ENCODE measurements at places on chromosomes 13 and 19.

DNA sequence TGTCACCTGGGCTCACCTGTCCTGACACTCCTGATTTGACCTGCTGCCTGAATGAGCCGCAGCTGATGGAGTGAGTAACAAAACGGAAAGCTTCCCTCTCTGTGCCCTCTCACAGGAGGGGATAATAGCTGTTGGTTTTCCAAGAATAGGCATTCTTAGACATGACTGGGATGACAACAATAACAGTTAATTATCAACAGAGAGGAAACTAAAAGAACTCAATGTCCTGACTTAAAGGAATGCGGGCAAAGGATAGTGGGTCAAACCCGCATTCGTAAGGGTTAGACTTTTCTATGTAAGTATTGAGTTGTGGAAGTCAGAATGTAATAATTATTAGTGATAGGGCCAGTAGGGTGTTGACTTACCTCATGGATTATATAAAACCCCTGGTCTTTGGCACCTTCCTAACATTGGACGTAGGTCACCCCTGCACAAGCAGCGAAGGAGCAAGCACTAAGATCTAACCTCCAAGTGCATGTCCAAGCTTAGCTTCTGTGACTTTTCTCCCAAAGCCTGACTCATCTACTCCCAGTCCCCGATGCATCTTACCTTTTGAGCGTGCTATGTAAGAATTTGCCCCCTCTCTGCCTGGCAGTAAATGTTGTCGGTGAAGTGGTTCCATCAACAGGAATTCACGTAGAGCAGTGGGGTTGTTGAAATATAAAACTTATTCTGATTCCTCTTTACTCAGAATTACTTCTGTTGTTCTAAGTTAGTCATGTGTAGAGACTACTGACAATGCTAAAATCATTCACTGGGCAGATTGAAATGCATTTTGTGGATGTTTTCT is 442.3 kb downstream of the FGF9 start:
- no peak for DNase-seq
- no peak overlapping the region for H3K27ac ChIP-seq
- no peaks in the 10 kb centered on the region for H3K36me3 ChIP-seq
- no peaks in the 10 kb centered on the region for H3K27me3 ChIP-seq
- H3K4me1 ChIP-seq, result no peaks in the 10 kb centered on the region

DNA sequence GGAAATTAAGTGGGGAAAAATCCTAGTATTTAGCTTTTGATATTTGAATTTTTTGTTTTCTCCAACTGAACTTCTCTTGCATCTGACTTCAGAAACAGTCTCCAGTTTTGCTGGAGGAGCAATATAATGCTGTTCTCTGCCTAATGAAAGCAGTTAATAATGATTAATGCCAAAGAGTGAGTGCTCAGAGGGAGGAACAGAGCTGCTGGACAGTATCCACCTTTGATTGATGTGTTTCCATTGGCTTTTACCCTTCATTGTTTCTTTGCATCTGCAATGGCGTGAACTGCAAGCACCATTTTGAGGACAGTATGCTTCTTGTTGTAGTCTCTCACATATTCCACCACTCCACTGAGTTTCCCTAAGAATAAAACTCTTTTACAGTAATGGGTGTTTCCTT is 193.4 kb downstream of the ITGBL1 start:
- no peaks in the 10 kb centered on the region for H3K36me3 ChIP-seq
- H3K4me1 ChIP-seq, result peaks cover 2% of the 10 kb centered on the region
- no peak overlapping the region for H3K4me3 ChIP-seq
- no peak for DNase-seq
- no peak overlapping the region for H3K27ac ChIP-seq
- H3K27me3 ChIP-seq, result no peaks in the 10 kb centered on the region

- no peaks in the 10 kb centered on the region for H3K4me1 ChIP-seq
- H3K36me3 ChIP-seq, result peaks cover 36% of the 10 kb centered on the region
- H3K27ac ChIP-seq, result no peak overlapping the region
- no peak for DNase-seq
- H3K4me3 ChIP-seq, result no peak overlapping the region
These were observed 5.3 kb downstream of the ZNF296 start for GRCh38 chr19:45070861-45071544.

DNA sequence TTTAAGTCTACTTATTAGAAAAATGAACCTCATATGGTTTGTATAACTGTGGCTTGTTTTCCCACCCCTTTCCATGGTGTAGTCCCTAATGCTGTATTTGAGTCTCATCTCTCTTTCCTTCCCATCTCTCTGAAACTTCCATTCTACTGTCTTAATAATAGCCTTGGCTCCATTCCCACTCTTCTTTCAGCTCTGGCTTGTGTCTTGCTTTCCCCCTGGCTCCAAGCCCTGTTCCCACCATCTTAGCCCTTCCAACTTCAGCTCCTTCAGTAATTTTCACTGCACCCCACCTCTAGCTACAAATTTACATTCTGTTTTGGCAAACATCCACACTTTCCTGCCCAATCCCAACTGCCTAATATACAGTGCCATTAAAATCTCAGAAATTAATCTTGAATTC is 137.5 kb downstream of the SLITRK6 start:
- H3K27ac ChIP-seq, result no peak overlapping the region
- H3K4me1 ChIP-seq, result no peaks in the 10 kb centered on the region
- H3K36me3 ChIP-seq, result no peaks in the 10 kb centered on the region

DNA sequence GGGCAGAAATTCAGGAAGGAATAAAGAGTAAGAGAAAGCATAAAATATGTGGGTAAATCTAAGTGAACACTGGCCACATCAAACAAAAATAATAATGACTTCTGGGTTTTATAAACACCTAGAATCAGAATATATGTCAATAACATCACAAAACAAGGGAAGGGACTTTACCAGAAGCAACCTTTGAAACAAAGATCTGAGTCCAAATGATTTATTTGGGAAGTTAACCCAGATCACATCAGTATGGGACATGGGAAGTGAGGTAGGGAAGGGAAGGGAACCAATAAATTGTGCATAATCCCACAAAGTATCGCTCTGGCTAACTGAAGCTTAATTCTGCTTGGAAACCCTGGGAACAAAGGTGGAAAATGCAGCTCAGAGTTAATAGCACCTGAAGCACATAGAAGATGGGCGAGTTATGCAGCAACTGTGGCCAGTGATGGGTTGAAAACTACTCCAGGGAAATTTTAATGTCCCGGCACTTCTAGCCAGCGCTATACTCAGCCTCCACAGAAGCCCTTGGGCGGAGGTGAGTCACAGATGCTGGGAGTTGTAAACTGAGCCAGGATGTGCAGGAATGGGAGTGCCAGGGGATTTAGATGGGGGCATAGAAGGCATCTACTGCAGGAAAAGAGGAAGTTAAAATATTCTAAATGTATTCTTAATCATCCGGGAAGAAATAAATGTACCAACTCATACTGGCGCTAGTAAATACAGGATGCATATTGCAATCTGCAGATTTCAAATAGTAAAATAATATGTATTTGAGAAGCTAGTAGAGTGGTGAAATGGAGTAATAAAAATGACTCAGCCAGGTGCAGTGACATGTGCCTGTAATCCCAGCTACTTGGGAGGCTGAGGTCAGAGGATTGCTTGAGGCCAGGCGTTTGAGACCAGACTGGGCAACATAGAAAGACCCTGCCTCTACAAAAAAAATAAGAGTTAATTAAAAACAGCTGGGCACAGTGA is 34.2 kb upstream of the CEBPG start:
- no peaks in the 10 kb centered on the region for H3K4me1 ChIP-seq
- H3K27ac ChIP-seq, result no peak overlapping the region
- no peak for DNase-seq
- peaks cover 4% of the 10 kb centered on the region for H3K27me3 ChIP-seq
- H3K4me3 ChIP-seq, result no peak overlapping the region

DNA sequence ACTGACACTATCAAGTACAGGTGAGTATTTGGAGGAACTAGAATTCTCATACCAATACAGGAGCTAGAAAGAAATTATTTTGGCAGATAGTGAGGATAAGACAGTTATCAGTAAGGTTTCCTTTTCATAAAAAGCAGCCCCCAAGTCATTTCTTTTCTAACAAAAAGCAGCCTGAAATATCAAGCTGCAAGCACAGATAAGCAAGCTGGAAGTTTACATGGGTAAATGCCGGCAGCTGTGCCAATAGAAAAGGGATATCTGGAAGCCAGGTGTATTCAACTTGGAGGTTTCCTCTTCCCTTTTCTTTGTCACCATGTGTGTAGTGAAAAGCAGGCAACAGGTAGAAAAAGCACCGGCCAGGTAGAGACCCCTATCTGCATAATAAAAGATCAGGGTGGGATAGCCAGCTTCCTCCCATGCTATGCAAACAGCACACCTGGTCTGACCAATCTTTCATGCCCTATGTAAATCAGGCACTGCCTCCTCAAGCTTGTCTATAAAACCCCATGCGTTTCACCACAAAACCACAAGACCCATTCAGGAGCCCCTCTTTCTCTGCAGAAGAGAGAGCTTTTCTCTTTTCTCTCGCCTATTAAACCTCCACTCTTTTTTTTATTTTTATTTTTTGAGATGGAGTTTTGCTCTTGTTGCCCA is 22.9 kb downstream of the CYP4F2 start:
- no peaks in the 10 kb centered on the region for H3K36me3 ChIP-seq
- H3K4me1 ChIP-seq, result no peaks in the 10 kb centered on the region
- no peaks in the 10 kb centered on the region for H3K27me3 ChIP-seq
- H3K27ac ChIP-seq, result no peak overlapping the region
- no peak for DNase-seq
- no peak overlapping the region for H3K4me3 ChIP-seq

DNA sequence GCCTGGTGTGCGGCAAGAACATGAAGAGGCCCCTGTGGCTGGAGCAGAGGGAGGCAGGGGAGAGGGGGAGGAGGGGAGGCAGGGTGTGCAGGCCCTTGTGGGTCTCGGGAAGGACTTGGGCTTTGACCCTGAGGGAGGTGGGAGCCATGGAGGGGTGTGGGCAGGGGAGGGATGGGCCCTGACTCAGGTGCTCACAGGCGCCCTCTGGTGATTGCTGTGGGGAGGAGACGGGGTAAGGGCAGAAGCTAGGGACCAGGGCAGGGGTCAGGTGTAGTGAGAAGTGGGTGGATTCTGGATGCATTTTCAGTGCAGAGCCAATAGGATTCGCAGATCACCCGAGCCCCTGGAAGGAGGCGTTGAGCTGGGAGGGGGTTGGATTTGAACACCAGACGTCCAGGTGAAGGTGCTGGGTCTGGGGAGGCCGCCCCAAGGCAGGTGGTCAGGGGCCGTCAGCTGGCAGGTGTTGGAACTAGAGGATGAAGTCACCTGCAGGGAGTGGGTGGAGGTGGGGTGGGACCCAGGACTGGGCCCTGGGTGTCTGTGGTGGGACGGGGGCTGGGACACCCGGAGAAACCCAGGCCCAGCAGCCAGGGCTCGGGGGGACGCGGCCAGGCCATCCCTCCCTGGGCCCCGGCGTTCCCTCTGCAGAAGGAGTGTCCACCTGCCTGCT is 185.4 kb downstream of the KDM4B start:
- no peaks in the 10 kb centered on the region for H3K36me3 ChIP-seq
- no peak overlapping the region for H3K4me3 ChIP-seq
- no peak overlapping the region for H3K27ac ChIP-seq
- H3K27me3 ChIP-seq, result no peaks in the 10 kb centered on the region

- H3K27me3 ChIP-seq, result no peaks in the 10 kb centered on the region
- peaks cover 48% of the 10 kb centered on the region for H3K4me1 ChIP-seq
- no peaks in the 10 kb centered on the region for H3K36me3 ChIP-seq
- H3K4me3 ChIP-seq, result no peak overlapping the region
These were observed 38.4 kb downstream of the BRD4 start for GRCh38 chr19:15293781-15294491.

DNA sequence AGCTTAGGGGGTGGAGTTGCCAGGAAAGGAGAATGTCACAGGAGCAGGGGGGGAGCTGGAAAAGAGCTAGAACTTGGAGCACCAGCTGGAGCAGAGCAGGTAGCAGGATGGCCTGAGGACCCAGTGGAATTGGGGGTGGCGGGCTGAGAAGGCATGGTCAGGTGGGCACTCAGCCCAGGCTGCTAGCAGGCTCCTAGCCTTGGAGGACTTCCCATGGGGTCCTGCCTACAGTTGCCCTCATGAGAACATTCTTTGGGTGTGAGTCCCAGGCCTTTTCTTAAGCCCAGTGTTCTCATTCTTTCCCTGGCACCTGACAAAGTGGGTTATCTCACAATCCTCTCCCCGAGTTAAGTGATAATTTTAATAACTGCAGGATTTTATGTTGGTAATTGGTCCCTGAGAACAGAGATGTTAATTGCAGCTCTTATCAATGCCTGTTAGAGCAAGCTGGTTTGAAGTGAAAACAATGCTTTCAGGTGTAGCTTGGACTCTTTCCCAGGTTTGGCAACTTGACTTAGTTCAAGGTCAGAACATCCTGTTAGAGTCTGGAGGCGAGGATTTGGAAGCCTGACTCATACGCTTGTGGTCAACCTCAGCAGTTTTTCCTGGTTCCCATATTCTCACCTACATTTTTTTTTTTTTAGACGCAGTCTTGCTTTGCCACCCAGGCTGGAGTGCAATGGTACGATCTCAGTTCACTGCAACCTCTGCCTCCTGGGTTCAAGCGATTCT is 18.1 kb upstream of the OLFM4 start:
- H3K27me3 ChIP-seq, result no peaks in the 10 kb centered on the region
- no peaks in the 10 kb centered on the region for H3K36me3 ChIP-seq
- H3K4me1 ChIP-seq, result no peaks in the 10 kb centered on the region
- no peak overlapping the region for H3K27ac ChIP-seq

GRCh38 chr13:112347986-112348385 is 28.2 kb upstream of the SPACA7 start:
- no peaks in the 10 kb centered on the region for H3K4me1 ChIP-seq
- H3K4me3 ChIP-seq, result no peak overlapping the region

- no peaks in the 10 kb centered on the region for H3K4me1 ChIP-seq
- peak; percentile 64 for DNase-seq
- H3K27me3 ChIP-seq, result no peaks in the 10 kb centered on the region
These were observed 323.7 kb upstream of the HTR2A start for GRCh38 chr13:47220453-47221140.

GRCh38 chr13:45596800-45597475 is 18.6 kb downstream of the ERICH6B start:
- H3K27me3 ChIP-seq, result peaks cover 2% of the 10 kb centered on the region
- H3K4me1 ChIP-seq, result no peaks in the 10 kb centered on the region
- H3K27ac ChIP-seq, result no peak overlapping the region
- DNase-seq, result no peak
- H3K36me3 ChIP-seq, result no peaks in the 10 kb centered on the region
- no peak overlapping the region for H3K4me3 ChIP-seq

GRCh38 chr13:98912846-98913245 is 65.0 kb downstream of the DOCK9 start:
- no peak overlapping the region for H3K4me3 ChIP-seq
- H3K27me3 ChIP-seq, result no peaks in the 10 kb centered on the region
- no peak overlapping the region for H3K27ac ChIP-seq
- H3K36me3 ChIP-seq, result no peaks in the 10 kb centered on the region
- DNase-seq, result no peak

GRCh38 chr13:112759053-112759452 is 69.2 kb downstream of the ATP11A start:
- H3K36me3 ChIP-seq, result no peaks in the 10 kb centered on the region
- no peak overlapping the region for H3K27ac ChIP-seq
- no peak for DNase-seq
- H3K27me3 ChIP-seq, result no peaks in the 10 kb centered on the region
